ENCODE measurements at places on chromosomes 2 and 18.

DNA sequence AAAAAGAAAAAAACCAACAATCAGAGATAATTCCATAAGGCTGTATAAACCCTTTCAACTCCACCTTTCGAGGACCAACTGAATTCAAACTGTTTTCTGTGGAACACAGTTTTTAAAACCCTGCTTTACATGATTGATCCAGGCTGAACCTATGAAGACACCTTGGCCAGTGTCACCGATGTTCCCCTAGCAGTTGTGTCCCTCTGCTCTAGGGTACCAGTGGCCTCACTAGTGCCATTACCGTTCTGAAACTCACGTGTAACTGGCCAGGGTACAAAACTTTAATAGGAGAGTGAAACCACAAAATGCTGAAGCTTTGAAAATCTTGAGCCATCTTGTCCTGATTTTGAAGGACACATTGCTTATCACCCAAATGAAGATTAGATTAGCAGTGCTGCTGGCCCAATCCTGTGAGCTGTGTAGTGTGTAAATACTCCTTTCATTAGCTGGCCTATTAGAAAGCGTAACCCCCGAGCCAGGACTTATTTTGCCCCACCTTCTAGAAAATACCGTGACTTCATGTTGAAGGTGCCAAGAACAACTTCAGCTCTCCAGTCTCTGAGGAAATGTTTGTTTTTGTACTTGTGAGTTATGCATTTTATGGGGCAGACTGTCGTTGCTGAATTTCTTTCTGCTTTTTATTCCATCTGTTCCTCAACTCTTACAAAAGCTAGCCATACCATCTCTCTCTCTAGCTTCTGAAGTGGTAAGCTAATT is 147.8 kb upstream of the MAP3K20 start:
- DNase-seq = no peak

- no peak for DNase-seq
These were observed at the start of gene GPC1 for GRCh38 chr2:240435457-240435947. Gene GPC1, plus strand, starts transcription at chr2:240435663. Its CDS starts 256 bp downstream, at chr2:240435919.

DNA sequence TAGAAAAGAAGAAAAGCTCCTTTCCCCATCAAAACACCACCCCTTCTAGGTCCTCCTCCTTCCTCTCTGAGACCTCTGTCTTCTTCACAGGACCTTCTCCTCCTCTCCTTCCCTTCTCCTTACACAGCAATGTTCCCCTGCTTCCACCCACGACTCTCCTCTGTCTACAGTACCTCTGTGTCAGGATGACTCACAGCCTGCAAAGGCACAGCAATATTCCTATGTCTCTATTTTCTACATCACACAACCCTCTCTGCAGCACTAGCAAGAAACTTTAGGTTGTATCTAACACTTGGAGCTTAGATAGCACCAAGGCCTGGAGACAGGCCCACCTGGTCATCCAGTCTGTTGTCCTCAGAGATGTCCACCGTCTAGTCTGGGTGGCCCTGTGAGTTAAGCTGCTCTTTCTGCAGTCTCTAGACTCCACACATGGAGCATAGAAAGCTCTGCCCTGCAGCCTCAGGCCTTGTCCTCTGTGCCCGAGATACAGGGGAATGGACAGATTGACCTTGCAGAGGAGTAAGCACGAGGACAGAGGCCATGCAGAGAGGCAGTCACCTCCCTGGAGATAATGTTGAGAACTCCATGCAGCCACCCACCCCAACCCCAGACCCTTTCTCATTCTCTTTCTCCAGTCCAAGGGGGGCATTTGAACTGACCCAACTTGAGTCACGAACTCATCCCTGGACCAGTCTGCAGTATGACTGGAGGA is 212.0 kb downstream of the TNS1 start:
- DNase-seq = no peak

- DNase-seq = no peak
These were observed 79.4 kb upstream of the DNAJC10 start for GRCh38 chr2:182636699-182637098.

GRCh38 chr2:221724631-221725203 is 152.6 kb upstream of the EPHA4 start:
- DNase-seq = no peak

- no peak for DNase-seq
These were observed 30.6 kb downstream of the TMEM17 start for GRCh38 chr2:62475172-62476011.

- no peak for DNase-seq
These were observed 230.9 kb downstream of the RBM43 start for GRCh38 chr2:151030663-151031230.

GRCh38 chr2:168801961-168802858 is at the start of gene NOSTRIN:
Gene NOSTRIN, plus strand, starts transcription at chr2:168802637. Its CDS starts 10 bp downstream, at chr2:168802647.
- DNase-seq = no peak

- no peak for DNase-seq
These were observed 63.7 kb upstream of the TFPI start for GRCh38 chr2:187617905-187618304.

DNA sequence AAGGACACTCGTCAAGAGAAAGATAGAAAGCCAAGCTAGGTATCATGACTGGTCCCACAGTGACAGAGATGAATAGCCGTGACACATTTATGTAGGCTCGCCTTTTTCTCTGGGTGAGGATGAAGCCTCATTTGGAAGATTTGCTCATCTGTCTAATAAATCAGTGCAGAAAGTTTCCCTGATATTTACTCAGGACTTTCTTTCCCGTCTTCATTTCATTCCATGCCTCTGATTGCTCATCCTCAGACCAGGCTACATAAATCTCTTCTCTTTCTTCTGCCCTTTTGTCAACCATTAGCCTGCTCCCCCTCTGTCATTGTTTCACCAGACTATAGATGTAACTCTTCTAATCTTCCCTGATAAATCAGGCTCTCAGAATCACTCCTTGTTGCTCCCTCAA is 361.8 kb upstream of the MEIS1 start:
- DNase-seq = no peak

Data from activated T-helper 1 cell treated with anti-CD3 and anti-CD28 coated beads, Interleukin-2, amount 50 U/mL, for 16 hours (primary cell).